A673 (cell line): ENCODE measurements at places on chromosomes 11 and 22. TPM values are rescaled to one million over a fixed set of nuclear protein-coding genes. Genes with fewer than 3 reads are reported as not detected.

Gene OLFML1
- not detected in 2 replicates for total RNA-seq

Gene TRIM48
- not detected in 2 replicates for total RNA-seq

Gene SYT7
- total RNA-seq, result 1.3 and 2.0 TPM in 2 replicates

GRCh38 chr11:11028017-11028692 lies 170.3 kb upstream of the ZBED5 start:
- DNase-seq, result peak; percentile 66

Gene SCN3B
- total RNA-seq, result 0.13 and 0.31 TPM in 2 replicates

Gene SLC22A12
- total RNA-seq, result not detected in 2 replicates

GRCh38 chr11:113281052-113281725 lies 33.2 kb upstream of the TTC12 start:
- no peak for DNase-seq

- DNase-seq, result no peak
Observed at GRCh38 chr22:17303840-17304779, 65.2 kb upstream of the CECR2 start.

Gene CRYBA4
- not detected in 2 replicates for total RNA-seq

Gene SMIM38
- 0.59 and 0.88 TPM in 2 replicates for total RNA-seq

- peak; percentile 81 for DNase-seq
Observed at GRCh38 chr11:120547811-120548681, 36.5 kb downstream of the GRIK4 start.

- peak; percentile 72 for DNase-seq
Observed at GRCh38 chr11:128709402-128709801, 15.5 kb downstream of the FLI1 start.
